ENCODE measurements at places on chromosomes 7 and 10.
A peak's percentile ranks its signal among the peaks of the same experiment; 100 is the strongest.

DNA sequence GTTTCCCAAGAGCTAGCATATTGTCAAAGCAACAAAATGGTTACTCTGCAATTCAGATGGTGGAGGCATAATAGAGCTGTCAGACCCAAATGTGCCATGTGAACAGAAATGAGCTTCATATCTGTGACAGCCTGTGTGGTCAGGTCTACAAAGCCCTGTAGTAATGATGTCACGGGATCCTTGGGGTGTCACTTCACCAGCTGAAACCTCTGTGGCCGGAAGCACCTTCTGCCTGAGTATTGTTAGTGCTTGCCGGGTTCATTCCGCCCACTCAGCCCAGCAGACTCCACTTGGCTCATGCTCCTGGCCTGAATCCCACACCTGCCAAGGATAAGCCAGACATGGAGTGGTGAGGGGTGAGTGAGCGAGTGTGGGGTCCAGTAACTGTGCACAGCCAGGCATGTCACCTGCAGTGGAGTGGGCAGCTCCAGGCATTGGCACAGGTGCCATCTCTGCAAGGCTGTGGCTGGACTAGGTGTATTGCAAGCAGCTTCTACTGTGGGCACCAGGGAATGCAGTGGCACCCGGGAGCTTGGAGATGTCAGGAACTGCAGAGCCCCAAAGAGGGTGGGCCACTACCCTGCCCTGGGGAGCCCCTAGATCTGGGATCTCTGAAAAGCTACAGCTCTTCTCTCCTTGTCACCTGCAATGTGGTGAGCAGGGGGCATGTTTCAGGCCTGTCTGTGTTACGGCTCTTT is 341.9 kb upstream of the CHRM2 start:
- no peaks in the 10 kb centered on the region for H3K4me1 ChIP-seq
- DNase-seq = no peak
- H3K36me3 ChIP-seq = no peaks in the 10 kb centered on the region

DNA sequence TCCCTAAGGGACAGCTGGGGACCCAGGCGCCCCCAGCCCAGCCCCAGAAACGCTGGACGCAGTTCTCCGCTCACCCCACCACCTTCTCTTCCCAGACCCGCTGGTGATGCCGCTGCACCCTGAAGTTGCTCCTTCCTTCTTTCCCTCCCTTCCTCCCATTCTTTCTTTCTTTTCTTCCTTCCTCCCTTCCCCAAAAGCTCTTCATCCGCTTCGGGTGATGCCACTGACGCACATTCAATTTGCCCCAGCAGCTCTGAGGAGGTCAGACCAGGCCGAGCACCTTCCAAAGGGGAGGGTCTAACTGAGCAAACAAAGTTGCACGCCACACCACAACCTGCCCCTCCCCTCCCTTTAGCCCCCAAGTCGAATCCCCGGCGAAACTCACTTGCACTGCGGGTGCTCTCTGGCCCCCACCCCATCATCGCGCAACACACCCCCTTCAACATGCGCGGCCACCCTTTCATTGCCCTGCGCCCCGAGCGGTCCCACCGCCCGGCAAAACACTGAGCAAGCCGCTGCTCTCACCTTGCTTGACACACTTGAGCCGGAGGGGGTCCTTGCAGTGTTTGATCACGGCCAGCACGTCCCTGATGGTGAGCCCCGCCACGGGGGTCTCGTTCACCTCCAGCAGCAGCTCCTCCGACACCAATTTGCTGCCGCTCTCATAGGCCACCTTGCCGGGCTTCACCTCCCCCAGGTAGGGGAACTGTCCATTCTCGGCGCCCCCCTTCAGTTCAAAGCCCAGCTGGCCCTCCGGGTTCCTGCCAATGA is 787 bp downstream of the MAGI2 start:
- no peaks in the 10 kb centered on the region for H3K36me3 ChIP-seq
- DNase-seq = no peak
- H3K4me3 ChIP-seq = peak overlapping the region; percentile 70
- H3K4me1 ChIP-seq = peaks cover 16% of the 10 kb centered on the region
- H3K27me3 ChIP-seq = peaks cover 23% of the 10 kb centered on the region
- peak overlapping the region; percentile 95 for H3K27ac ChIP-seq

DNA sequence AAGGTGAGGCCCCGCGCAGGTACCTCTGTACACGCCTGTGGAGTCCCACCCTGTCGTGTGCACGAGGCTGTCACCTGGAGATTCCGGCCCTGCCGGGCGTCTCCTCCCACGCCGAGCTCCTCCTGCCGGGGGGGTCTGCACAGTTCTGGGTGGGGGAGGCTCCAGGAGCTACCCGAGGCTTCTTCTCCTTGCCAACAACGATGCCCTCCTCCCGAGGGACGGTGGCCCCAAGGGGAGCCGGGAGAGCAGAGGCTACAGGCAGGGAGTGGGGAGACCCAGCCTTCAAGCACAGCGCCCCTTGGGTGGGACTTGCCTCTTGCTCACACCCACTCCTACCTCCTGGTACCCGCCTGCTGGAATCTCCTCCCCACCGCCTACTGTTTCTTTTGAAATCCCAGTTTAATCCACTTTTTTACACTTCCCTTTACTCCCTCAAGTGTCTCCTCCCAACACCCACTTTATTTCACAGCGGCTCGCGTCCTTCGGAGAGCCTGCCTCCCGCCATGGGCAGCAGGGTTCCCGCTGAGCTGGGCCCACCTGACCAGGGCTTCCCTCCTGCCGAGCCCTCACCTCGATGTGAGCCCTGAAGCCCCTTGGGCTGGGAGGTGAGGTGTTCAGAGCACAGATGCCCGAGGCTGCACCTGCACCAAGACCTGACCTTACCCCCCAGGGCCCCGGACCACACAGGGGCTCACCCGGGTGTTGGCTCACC is 338.1 kb downstream of the DNAJB6 start:
- no peaks in the 10 kb centered on the region for H3K4me1 ChIP-seq
- no peaks in the 10 kb centered on the region for H3K36me3 ChIP-seq
- no peak overlapping the region for H3K4me3 ChIP-seq
- DNase-seq = peak; percentile 50
- no peak overlapping the region for H3K27ac ChIP-seq

- no peaks in the 10 kb centered on the region for H3K36me3 ChIP-seq
- H3K27me3 ChIP-seq = no peaks in the 10 kb centered on the region
- no peak for DNase-seq
- H3K27ac ChIP-seq = no peak overlapping the region
Observed at GRCh38 chr10:13998163-13998835, 332.4 kb downstream of the FRMD4A start.

DNA sequence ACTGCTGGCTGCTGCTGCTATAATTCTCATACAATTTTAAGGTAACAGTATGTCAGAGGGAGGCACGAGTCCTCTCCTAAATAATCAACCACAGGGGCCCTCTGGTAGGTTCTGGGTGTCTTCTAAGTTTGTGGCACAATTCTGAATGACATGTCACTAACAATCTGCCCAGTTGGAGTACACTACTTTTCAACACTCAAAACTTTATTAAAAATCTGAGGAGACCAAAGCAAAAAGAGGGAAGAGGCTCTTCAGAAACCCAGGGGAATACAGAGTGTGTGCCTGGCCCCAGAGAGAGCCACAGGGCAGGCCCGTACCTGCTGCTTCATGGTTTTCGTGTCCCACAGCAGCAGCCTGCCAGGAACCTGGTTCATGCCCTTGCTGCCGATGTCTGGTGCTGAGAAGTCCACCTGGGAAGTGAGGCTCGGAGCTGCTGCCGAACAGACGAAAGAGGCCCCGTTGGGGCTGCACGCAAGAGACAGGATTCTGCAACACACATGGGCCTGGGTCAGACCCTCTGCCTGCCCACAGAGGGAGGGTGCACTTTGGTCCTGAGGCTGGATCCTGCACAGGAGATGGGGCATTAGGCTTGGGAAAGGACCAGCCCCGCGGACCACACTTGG is 18.3 kb downstream of the WDR91 start:
- DNase-seq = no peak
- no peak overlapping the region for H3K4me3 ChIP-seq
- H3K4me1 ChIP-seq = peaks cover 20% of the 10 kb centered on the region
- H3K27me3 ChIP-seq = no peaks in the 10 kb centered on the region
- H3K27ac ChIP-seq = no peak overlapping the region
- H3K36me3 ChIP-seq = peaks cover 73% of the 10 kb centered on the region

GRCh38 chr10:4883079-4883739 is 57.2 kb downstream of the AKR1E2 start:
- H3K27ac ChIP-seq = no peak overlapping the region
- H3K27me3 ChIP-seq = no peaks in the 10 kb centered on the region
- no peaks in the 10 kb centered on the region for H3K4me1 ChIP-seq
- no peaks in the 10 kb centered on the region for H3K36me3 ChIP-seq
- no peak for DNase-seq
- H3K4me3 ChIP-seq = no peak overlapping the region

DNA sequence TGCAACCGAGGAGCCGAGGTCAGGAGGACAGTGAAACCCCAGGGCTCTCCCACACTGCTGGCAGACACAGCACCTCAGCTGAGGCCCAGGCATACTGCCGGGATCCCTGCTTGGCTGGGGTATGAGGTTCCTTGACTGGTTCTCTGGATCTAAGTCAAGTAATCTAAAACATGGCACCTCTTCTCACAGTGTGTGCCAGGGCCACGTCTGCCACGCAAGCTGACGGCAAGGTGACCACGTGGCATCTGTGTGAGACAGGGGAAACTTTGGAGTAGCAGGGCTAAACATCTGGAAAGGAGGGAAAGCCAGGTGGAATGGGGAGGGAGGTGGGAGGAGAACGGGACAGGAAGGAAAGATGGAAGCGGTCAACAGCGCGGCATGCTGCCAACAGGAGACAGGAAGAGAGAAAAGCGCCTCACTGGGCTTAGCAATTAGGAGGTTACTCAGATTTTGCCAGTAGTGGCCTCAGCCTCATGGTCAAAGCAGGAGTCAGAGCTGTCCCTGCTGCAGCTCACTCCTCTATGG is 103.7 kb downstream of the CXCL12 start:
- no peaks in the 10 kb centered on the region for H3K36me3 ChIP-seq
- DNase-seq = peak; percentile 85
- H3K27ac ChIP-seq = peak overlapping the region; percentile 16
- no peaks in the 10 kb centered on the region for H3K27me3 ChIP-seq
- H3K4me1 ChIP-seq = peaks cover 24% of the 10 kb centered on the region

DNA sequence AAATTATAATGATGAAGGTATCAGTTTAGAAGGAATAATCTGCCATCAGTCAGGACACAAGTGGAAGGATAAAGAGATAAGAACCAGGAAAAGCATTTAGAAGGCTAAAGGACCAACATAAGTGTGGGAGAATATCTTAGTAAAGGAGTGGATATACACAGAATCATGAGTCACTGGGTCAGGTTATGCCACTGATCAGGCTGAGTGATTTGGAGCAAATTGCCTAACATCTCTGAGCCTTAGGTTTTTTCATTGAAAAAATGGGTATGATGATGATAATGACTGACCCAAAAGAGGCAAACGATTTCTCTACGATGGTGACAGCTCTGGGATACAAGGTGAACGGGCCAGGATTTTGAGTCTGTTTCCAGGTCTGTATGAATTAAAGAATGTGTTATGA is 2.8 kb upstream of the CUL1 start:
- no peak overlapping the region for H3K27ac ChIP-seq
- H3K27me3 ChIP-seq = no peaks in the 10 kb centered on the region
- H3K4me1 ChIP-seq = peaks cover 15% of the 10 kb centered on the region
- DNase-seq = no peak

DNA sequence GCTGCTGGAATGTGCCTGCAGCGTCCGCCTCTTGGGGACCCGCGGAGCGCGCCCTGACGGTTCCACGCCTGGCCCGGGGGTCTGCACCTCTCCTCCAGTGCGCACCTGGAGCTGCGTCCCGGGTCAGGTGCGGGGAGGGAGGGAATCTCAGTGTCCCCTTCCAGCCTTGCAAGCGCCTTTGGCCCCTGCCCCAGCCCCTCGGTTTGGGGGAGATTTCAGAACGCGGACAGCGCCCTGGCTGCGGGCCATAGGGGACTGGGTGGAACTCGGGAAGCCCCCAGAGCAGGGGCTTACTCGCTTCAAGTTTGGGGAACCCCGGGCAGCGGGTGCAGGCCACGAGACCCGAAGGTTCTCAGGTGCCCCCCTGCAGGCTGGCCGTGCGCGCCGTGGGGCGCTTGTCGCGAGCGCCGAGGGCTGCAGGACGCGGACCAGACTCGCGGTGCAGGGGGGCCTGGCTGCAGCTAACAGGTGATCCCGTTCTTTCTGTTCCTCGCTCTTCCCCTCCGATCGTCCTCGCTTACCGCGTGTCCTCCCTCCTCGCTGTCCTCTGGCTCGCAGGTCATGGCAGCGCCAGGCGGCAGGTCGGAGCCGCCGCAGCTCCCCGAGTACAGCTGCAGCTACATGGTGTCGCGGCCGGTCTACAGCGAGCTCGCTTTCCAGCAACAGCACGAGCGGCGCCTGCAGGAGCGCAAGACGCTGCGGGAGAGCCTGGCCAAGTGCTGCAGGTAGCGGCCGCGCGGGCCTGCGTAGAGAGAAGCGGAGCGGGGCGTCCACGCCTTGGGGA is 645 bp downstream of the SLC26A4 start:
- no peak for DNase-seq
- H3K27ac ChIP-seq = no peak overlapping the region
- peak overlapping the region; percentile 55 for H3K4me3 ChIP-seq
- H3K4me1 ChIP-seq = peaks cover 19% of the 10 kb centered on the region
- no peaks in the 10 kb centered on the region for H3K36me3 ChIP-seq
- peaks cover 51% of the 10 kb centered on the region for H3K27me3 ChIP-seq

DNA sequence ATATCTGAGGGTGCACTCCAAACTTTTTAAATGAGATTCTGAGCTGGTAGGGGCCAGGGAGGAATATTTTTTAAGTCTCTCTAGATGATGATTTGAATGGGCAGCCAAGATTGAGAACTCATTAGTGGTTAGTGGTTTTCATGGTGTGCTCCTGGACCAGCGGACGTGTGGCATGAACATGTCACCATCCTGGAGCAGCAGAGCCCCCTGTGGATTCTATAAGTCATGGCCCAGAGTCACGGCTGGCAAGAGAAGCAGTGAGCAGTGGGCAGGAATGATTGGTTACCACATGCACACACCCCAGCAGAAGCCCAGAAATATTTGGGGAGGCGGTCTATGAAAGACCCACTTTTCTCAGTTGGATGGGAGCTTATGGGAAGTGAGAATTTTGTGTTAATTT is 21.2 kb upstream of the UCN3 start:
- no peaks in the 10 kb centered on the region for H3K4me1 ChIP-seq
- DNase-seq = no peak
- no peak overlapping the region for H3K4me3 ChIP-seq
- no peak overlapping the region for H3K27ac ChIP-seq
- H3K27me3 ChIP-seq = no peaks in the 10 kb centered on the region
